ENCODE measurements at places on chromosomes 1 and 21.

DNA sequence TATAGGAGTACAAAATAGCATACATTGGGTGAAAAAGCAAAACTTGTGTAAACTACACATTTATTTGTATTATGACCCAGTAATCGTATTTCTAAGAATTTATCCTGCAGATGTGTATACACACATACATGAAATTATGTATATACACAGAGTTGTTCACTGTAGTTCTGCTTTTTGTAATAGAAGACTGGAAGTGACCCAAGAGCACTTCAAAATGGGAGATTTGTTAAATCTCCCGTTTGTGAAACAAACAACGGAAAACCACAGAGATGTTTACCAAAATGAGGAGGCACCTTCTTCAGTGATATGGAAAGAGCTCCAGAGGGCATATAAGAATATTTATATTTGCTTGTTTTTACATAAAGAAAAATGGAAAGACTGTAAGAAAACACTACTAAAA is 18.0 kb upstream of the MNDA start:
- no peak for DNase-seq

DNA sequence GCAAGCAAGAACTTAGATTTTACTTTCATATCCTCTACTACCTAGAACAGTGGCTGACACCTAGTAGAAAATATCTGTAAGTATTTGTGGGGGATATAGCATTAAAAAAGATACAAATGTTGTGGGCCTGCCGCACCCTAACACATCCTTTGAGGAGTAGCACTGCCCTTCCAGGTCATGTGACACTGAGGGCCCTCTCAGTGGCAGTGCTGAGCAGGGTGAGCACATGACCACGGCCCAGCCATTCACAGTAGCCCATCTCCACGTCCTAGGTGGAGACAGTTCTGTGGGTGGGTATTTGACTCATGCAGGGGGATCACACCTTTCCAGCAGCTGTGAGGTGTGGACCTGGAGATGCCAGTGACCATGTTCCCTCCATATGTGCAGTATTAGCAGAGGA is 108.9 kb downstream of the OMA1 start:
- DNase-seq = no peak

- peak; percentile 59 for DNase-seq
Observed at GRCh38 chr1:58515794-58516401, 30.6 kb downstream of the OMA1 start.

DNA sequence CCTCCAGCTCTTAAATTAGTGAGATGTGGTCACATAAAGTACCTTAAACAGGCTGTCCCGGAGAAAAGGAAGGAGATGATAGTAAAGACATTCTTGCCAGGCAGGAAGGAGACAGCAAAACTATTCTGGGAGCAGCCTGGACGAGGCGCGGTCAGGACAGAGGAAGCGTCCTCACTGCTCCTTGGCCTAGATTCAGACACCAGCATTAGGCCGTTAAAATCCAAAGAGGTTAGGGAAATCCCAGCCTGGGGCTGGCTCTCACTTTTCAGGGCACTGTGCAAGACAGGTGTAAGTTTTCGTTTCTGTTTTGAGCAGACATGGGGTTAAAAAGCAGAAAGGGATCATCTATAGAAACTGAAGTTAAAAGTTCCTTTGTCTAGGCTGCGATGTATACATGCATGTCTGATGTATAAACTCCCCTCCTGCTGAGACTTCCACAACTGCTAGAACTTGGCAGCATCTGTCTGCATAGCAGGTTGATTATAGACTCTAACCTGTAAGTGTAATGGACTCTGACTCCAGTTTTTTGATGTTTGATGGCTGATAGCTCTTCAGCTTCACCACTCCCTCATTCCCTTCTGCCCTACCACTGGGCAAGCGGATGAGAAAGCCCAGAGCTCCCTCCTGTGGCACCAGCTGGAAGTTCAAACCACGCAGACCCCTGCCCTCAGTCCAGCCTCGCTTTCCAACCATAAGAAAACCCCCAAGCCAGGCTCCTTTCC is 21.5 kb downstream of the STPG1 start:
- DNase-seq = no peak

GRCh38 chr1:246549665-246550064 is 16.4 kb downstream of the TFB2M start:
- no peak for DNase-seq

- DNase-seq = no peak
Observed at GRCh38 chr1:106831511-106831910, 225.0 kb upstream of the PRMT6 start.

- DNase-seq = no peak
Observed at GRCh38 chr1:98989556-98989907, 15.1 kb downstream of the PLPPR5 start.

DNA sequence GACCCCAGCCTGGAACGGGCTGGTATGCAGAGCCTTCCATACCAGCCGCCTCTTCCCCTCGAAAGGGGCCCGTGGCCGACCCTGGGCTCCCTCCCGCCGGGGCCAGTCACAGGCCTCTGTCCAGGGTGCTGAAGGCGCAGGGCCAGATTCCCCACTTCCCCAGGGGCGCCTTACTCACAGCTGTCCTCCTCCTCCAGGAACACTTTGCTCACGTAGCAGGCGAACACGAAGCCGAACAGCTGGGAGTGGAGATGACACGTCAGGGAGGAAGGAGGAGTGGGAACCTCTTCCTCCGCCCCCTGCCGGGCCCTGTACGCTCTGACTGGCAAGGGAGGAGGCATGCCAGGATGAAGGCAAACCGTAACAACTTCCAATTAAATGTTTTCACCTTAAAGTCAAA is 57.3 kb downstream of the NKAIN1 start:
- DNase-seq = peak; percentile 71

- DNase-seq = no peak
Observed at GRCh38 chr1:168340781-168341482, 60.3 kb downstream of the TBX19 start.

- no peak for DNase-seq
Observed at GRCh38 chr21:33053951-33054350, 16.0 kb upstream of the OLIG1 start.

DNA sequence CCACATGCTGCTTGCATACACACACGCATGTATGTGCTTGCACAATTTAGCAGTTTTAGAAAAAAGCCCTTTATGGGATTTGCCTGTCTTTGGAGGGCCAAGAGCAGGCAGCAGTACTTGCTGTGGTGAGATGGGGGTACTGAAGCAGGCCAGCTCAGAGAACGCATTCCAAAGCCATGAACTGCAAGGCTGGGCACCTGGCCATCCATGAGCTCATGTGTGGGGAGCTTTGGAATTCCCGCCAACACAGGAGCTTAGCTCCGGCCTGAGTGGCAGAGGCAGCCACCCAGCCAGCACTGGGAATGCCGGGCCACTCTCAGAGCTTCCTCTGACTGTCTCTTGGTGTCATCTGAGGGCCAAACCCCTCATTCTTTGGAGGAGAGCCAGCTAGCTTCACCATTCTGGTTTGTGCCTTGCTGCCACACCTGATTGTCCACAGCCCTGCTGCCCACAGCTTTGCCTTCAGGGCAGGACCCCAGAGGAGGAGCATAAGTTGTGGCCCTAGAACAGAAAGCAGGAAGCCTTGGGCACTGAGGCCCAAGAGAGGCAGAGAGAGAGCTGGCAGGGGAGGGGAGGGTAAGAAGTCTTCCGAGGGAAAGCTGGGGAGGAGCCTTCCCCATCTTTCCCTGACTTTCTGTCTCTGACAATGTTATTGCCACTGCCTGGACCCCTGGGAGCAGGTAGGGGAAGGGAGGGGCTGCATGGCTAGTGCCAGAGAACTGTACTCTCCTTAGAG is 92.1 kb upstream of the POU3F1 start:
- peak; percentile 94 for DNase-seq

GRCh38 chr1:212514056-212514614 is 81.4 kb downstream of the NENF start:
- no peak for DNase-seq

GRCh38 chr1:168223681-168224540 is 1.9 kb upstream of the SFT2D2 start:
- DNase-seq = no peak

GRCh38 chr1:21645550-21645949 is 23.6 kb downstream of the RAP1GAP start:
- no peak for DNase-seq

- DNase-seq = no peak
Observed at GRCh38 chr21:36615274-36615964, 83.5 kb upstream of the SIM2 start.

DNA sequence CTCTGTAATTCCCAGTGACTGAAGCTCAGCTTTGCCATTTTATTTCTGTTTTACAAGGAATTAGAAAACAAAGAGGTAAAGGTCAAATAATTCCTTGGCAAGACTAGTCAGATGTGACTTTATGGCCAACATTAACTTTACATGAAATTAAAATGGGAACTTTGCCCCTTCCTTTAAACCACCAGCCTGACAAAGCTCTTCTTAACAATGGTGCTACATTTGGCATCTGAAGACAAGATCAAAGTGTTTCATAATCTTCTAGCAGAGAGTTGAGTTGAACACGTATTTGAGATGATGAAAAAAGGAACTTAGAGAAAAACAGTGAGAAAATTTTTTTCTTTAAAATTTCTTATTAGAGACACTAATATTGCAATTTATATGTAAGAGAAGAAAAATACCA is 193.8 kb downstream of the AK5 start:
- no peak for DNase-seq

DNA sequence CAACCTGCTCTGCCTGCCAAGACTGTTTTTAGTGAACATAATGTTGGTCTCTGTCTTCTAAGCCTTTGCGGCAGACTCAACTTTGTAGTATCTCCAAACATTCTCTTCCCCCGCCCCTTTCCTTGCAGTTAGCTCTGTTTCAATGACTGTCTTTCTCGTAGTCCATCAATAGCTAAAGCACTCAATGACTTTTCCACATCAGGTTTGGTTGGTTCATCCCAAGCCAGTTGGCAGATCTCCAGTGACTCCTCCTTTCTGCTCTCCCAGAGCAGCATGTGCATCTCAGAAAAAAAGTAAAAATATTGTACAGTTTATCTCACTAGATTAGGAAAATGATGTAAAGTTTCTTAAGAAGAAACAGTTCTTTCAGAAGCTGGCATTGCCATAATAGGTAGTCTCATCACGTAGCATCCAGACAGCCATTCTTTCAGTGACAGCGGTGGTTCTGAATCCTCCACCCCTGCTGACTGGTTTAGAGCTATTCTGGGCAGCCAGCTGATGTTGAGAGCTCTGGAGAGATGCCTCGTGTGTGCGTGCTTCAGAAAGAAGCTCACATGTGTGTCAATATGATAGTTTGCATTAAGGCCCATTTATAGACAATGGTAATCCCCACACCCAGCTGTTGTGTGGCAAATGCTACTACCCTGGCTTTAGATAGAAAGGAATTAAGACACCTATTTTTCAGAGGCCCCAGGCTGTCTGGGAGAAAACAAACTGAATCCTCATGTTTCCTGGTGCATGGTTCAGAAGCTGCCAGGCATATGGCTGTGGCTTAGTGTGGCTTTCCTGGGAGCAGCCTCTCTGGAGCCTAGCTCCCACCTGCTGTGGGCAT is 53.2 kb downstream of the CNN3 start:
- DNase-seq = no peak

DNA sequence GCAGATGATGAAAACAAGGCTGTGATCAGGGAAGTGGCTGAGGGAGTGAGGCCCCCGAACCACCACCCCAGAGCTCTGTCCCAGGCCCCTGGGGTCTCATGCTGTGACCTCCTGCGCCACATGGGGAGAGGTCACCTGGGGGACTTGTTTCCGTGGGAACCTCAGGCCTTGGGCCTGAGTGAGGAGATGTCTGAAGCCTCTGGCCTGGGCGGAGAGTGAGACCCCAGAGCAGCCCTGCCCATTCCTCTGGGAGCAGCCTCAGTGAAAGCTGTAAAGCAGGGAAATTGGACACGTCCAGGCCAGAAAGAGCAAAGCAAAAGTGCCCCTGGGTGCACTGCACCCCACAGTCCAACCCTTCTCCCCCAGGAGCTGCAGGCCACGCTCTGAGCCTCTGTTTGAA is 16.5 kb upstream of the NPHP4 start:
- no peak for DNase-seq

DNA sequence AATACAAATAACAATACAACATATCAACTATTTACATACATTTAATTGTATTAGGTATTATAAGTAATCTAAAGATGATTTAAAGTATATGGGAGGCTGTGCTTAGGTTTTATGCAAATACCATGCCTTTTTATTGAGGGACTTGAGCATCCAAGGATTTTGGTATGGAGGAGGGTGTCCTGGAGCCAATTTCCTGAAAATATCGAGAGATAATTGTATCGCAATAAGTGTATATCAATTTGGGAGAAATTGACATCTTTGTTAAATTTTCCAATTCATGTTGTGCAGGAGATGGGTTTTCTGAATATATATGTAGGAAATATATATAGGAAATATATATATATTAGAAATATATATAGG is 63.5 kb downstream of the ATP1A1 start:
- no peak for DNase-seq

DNA sequence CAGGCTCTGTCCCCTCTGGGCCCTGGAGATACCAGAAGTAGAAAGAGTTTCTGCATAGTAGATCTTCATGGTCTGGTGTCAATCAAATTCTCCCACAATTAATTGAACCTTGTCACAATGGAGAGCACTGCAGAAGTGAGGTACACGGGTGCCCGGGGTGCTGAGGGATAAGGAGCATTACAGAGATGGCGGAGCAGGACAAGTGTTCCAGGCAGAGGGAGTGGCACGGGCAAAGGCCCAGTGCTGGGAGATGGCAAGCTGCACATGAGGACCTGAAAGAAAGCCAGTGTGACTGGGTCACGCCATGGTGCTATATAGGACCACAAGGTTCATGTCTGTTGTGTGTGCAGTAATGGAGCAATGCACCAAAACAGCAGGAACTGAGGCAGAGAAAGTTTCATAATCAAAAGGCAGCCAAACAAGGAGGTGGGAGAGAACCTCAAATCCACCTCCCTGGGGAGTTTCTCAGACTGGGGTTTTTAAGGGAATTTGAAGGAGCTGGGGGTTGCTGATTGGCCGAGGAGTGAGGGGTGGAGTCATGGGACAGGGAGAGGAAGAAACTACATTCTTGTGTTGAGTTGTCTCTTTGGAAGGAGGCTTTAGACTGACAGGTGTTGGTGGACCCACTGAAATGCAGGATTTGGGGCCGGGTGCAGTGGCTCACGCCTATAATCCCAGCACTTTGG is 27.7 kb downstream of the ACOT11 start:
- no peak for DNase-seq

DNA sequence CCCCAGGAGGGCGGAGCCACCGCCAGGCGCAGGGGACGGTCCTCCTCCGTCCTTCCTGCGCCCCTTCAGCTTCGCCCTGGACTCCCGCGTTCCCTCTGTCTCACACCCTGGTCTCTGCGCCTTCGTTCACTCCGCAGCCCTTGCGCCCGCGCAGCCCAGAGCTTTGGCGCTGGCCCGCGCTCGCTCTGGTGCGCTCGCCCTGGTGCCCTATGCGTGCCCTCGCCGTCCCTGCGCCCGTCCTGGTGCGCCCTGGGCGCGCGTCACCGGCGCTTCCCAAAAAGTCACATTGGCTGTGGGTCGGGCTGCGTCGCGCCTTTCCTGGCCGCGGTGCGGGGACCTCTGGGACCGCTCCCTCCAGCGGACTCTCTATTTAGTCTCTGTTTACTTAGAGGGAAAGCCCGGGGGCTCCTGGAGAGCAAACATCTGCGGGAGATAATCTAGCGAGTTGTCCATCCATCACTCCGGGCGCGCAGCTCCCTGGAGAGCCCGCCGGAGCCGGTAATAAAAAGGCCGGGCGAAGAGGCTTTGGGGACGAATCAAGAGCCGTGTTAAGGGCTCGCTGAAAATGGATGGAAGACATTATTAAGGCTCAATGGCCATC is 178.6 kb downstream of the PRDM16 start:
- DNase-seq = no peak

GRCh38 chr1:115262886-115263285 is 75.2 kb downstream of the NGF start:
- no peak for DNase-seq
